ENCODE measurements at places on chromosomes 13 and 19. TPM values are rescaled to one million over a fixed set of nuclear protein-coding genes. Genes with fewer than 3 reads are reported as not detected.

F2RL3 gene
- not detected for total RNA-seq

URAD gene
- total RNA-seq = not detected

STARD13 gene
- 1.2 TPM for total RNA-seq

ZNF560 gene
- not detected for total RNA-seq

COX7A1 gene
- total RNA-seq = not detected

ODAD3 gene
- not detected for total RNA-seq

- no peaks in the 10 kb centered on the region for H3K27me3 ChIP-seq
- no peaks in the 10 kb centered on the region for H3K36me3 ChIP-seq
- no peak for DNase-seq
- no peaks in the 10 kb centered on the region for H3K4me1 ChIP-seq
- no peak overlapping the region for H3K4me3 ChIP-seq
Measured at GRCh38 chr13:100515410-100515800, 73.2 kb downstream of the GGACT start.

GRCh38 chr19:43474986-43475705 lies 9.7 kb upstream of the LYPD3 start:
- H3K4me1 ChIP-seq = no peaks in the 10 kb centered on the region
- peak; percentile 48 for DNase-seq
- H3K27me3 ChIP-seq = no peaks in the 10 kb centered on the region

DNA sequence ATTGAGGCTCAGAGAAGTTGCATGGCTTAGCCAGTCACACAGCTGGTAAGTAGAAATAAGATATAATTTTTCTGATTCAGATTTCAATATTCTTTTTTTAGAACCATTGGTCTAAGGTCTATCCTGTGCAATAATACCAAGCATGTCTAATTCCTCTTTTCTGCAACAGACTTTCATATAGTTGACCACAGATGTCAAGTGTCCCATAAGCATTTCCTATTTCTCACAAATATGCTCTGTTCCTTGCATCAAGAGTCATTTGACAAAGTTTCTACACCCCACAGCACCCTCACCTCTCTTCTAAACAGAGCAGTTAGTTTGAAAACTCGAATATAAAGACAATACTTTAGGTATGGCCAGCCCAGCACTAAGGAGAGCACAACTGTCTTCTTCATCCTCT lies 26.8 kb upstream of the SACS start:
- no peaks in the 10 kb centered on the region for H3K36me3 ChIP-seq
- no peaks in the 10 kb centered on the region for H3K27me3 ChIP-seq
- H3K4me1 ChIP-seq = peaks cover 69% of the 10 kb centered on the region
- peak overlapping the region; percentile 26 for H3K4me3 ChIP-seq

DNA sequence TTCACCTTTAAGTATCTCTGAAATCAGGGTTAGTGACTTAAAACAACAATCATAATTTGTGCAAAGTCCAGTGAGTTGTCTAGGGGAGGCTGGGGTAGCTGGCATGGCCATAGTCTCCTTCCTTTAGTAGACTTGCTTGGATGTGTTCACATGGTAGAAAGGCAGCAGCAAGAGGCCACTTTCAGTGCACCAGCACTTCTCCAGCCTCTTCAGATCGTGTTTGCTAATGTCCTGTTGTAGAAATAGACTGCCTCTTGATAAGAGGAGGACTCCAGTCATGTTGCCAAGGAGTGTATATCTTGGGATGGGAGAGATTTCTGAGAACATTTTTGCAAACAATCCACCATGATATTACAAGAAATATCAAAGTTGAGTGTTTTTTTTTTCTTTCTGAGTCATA lies 22.9 kb downstream of the WDFY2 start:
- H3K4me3 ChIP-seq = no peak overlapping the region
- H3K4me1 ChIP-seq = peaks cover 4% of the 10 kb centered on the region
- H3K27ac ChIP-seq = no peak overlapping the region
- no peaks in the 10 kb centered on the region for H3K36me3 ChIP-seq
- 0 out of 2 replicates have a peak, but pooled peaks cover 3% of the 10 kb centered on the region for H3K27me3 ChIP-seq
- DNase-seq = no peak

- no peaks in the 10 kb centered on the region for H3K27me3 ChIP-seq
- peaks cover 17% of the 10 kb centered on the region for H3K4me1 ChIP-seq
- H3K4me3 ChIP-seq = no peak overlapping the region
- peaks cover 36% of the 10 kb centered on the region for H3K36me3 ChIP-seq
- H3K27ac ChIP-seq = peak overlapping the region; percentile 41
Measured at GRCh38 chr13:43095771-43096719, 72.7 kb downstream of the DNAJC15 start.

- no peaks in the 10 kb centered on the region for H3K36me3 ChIP-seq
- H3K27me3 ChIP-seq = no peaks in the 10 kb centered on the region
- no peak for DNase-seq
Measured at GRCh38 chr19:12450844-12451243, 10.0 kb upstream of the ZNF443 start.

- H3K36me3 ChIP-seq = no peaks in the 10 kb centered on the region
- no peak for DNase-seq
- H3K27ac ChIP-seq = no peak overlapping the region
- no peak overlapping the region for H3K4me3 ChIP-seq
- no peaks in the 10 kb centered on the region for H3K27me3 ChIP-seq
Measured at GRCh38 chr19:6234527-6234926, 45.2 kb downstream of the MLLT1 start.

- no peaks in the 10 kb centered on the region for H3K36me3 ChIP-seq
- H3K4me1 ChIP-seq = no peaks in the 10 kb centered on the region
- no peak overlapping the region for H3K4me3 ChIP-seq
- H3K27ac ChIP-seq = no peak overlapping the region
Measured at GRCh38 chr19:32336259-32337083, 8.9 kb upstream of the ZNF507 start.

GRCh38 chr13:100139817-100140216 lies 50.9 kb downstream of the PCCA start:
- no peaks in the 10 kb centered on the region for H3K4me1 ChIP-seq
- H3K4me3 ChIP-seq = no peak overlapping the region
- DNase-seq = no peak
- H3K27ac ChIP-seq = no peak overlapping the region
- no peaks in the 10 kb centered on the region for H3K27me3 ChIP-seq

DNA sequence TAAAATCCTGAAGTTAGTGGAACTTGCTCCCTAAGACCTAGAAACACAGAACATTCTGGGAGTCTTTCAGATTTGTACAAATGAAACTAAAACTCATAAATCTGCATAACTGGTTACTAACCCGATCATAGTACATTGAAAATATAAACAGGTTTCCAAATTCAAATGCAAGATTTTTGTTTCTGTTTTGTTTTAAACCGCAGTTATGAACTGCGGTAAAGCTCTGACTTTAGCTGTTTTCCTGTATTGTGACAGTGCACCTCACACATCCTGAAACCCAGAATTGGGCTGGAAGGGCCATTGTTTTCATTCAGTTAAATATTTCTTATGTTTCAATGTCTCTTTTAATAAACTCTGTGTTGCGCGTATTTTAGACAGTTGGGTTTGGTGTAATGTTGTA lies 204.7 kb downstream of the SHISA2 start:
- no peaks in the 10 kb centered on the region for H3K27me3 ChIP-seq
- no peak overlapping the region for H3K27ac ChIP-seq
- no peaks in the 10 kb centered on the region for H3K36me3 ChIP-seq
- DNase-seq = no peak

DNA sequence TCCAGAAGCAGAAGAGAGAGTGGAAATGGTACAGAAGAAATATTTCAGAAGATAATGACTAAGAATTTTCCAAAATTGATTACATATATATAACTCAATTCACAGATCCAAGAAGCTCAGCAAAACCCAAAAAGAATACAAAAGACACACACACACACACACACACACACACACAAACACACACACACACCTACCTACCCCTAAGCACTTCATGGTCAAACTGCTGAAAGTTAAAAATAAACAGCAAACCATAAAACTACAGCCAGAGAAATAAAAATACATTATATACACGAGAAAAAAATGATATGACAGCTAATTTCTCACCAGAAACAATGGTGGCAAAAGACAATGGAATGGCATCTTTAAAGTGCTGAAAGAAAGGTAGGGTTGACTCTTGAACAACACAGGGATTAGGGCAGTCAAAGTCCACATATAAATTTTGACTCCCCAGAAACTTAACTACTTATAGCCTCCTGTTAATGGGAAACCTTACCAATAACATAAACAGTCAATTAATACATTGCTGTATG lies 49.2 kb downstream of the DIAPH3 start:
- no peak overlapping the region for H3K27ac ChIP-seq
- H3K36me3 ChIP-seq = peaks cover 16% of the 10 kb centered on the region
- no peaks in the 10 kb centered on the region for H3K4me1 ChIP-seq
- no peak for DNase-seq
- no peaks in the 10 kb centered on the region for H3K27me3 ChIP-seq
- H3K4me3 ChIP-seq = no peak overlapping the region

- no peaks in the 10 kb centered on the region for H3K27me3 ChIP-seq
- H3K4me3 ChIP-seq = peak overlapping the region; percentile 83
- H3K4me1 ChIP-seq = peaks cover 89% of the 10 kb centered on the region
- peak; percentile 100 for DNase-seq
- peak overlapping the region; percentile 91 for H3K27ac ChIP-seq
Measured at GRCh38 chr13:113448885-113449692, 4.2 kb downstream of the ADPRHL1 start.

DNA sequence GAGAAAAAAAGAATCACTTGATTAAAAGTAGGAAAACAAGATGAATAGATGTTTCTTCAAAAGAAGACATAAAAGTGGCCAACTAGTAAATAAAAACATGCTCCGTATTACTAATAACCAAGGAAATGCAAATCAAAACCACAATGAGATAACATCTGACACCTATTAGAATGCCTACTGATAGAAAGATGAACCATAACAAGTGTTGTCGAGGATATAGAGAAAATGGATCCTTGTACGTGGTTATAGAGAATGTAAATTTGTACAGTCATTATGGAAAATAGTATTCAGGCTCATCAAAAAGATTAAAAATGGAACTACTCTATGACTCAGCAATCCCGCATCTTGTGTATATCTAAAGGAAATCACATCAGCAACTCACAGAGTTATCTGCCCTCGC lies 415.8 kb upstream of the SLITRK5 start:
- no peak overlapping the region for H3K27ac ChIP-seq
- no peak overlapping the region for H3K4me3 ChIP-seq
- H3K4me1 ChIP-seq = peaks cover 8% of the 10 kb centered on the region
- no peaks in the 10 kb centered on the region for H3K27me3 ChIP-seq

DNA sequence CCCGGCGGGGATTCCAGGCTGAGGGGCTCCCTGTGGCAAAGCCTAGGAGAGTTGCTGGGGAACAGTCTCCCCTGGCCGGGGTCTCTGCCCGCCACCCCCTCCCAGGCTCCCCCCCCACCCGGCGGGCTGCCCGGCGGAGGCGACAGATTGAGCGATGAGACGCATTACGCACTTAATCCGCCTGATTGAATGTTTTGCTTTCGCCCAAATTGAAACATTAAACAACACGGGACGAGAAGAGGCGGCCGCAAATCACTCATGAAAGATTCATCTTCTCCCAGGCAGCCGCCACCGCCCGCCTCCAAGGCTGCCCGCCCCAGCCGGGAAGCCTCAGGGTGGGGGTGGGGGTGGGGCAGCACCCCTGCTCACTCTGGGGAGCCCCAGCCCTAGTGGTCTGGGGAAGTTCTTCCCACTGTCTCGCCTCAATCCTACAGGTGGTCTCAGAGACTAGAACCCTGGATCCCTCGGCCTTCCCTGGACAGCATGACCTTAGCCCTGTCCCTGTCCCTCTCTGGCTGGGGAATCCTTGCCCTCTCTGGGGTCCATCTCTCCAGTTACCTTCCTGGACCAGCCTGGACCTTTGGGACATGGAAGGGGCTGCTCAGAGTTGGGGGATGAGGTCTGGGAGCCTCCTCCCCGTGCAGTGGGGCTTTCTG lies 7.6 kb upstream of the ERFL start:
- H3K36me3 ChIP-seq = no peaks in the 10 kb centered on the region
- H3K27me3 ChIP-seq = no peaks in the 10 kb centered on the region

Data from Karpas-422 (cell line).